NK-92 treated with Interleukin-12 subunit alpha and Interleukin-12 subunit beta, amount 100 ng/mL, for 24 hours (cell line): ENCODE measurements at places on chromosomes 12 and 14.

- no peak for DNase-seq
These were observed 244.0 kb upstream of the FKBP4 start for GRCh38 chr12:2550561-2551411.

DNA sequence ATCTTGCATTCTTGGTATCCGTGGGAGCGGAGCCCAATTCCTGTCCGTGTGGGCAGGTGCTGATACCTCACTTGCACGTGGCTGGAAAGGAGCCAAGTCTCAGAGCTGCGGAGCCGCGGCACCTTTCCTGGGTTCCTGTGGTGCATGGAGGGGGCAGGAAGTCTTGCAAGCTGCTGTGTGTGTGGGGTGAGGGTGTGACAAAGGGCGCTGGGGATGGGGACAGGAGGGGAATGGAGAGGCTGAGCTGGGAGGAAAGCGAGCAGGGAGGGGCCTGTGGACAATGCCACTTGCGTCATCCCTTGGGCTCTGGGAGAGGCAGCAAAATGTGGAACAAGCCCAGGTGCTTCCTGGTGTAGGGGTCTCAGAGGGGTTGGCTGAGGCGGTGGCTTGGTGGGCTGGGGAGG, 86.7 kb downstream of the CALM1 start:
- DNase-seq = no peak

DNA sequence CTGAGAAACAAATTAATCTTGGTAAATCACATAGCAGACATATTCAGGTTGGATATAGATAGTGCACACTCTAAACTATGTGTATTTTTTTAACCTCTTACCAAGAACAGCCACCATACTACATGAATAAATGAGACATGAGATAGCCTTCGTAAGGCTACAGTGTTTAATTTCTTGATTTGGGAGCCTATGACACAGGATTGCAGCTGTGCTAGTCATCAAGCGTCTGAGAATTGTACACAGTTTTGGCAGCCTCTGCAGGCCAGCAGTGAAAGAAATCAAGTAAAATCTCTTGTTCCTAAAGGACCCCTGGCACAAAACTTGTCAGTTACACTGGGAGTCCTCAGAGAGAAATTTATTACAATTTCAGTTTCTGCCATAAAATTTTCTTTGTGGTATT, 236.1 kb downstream of the C12orf50 start:
- no peak for DNase-seq

- DNase-seq = no peak
These were observed 2.9 kb downstream of the NGB start for GRCh38 chr14:77267937-77268699.

GRCh38 chr12:117408161-117408791, 46.9 kb upstream of the NOS1 start:
- no peak for DNase-seq

DNA sequence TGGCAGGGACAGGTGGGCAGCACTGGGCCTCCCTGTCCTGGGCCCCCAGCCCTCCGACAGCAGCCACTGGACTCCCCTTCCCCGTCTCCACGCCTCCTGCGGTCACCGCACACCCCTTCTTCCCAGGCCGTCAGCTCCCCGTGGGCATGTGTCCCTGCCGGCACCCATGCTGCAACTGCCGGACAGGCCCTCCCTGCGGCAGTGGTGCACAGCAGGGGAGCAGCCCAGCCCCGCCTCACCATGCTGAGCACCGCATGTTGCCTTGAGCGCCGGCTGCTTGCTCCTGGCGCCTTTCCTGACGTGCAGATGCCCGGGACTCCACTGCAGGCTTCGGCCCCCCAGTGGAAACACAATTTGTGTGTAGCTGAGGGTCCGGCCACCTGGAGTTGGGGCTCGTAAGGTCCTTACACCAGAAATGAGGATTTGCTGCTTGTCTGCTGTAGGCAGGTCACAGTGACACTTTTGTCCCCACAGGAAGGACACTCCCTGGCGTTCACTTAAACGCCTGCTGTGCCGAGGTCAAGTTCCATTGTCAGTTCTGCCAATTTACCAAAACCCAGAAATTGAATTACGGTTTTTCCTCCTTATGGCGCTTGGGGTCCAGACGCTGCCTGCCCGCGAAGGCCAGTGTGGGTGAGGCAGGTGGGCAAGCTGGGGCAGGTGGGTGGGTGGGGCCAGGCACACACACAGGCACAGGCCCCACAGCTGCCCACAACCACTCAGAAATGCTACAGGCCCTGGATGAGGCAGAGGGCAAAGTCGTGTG, 28.2 kb upstream of the MMP17 start:
- DNase-seq = no peak
